ENCODE measurements at places on chromosomes 4 and X. TPM values are rescaled to one million over a fixed set of nuclear protein-coding genes. Genes with fewer than 3 reads are reported as not detected.

Gene CT45A3
- not detected for polyA plus RNA-seq

Gene SCFD2
- polyA plus RNA-seq: 5.7 TPM

Gene GAGE1
- not detected for polyA plus RNA-seq

Gene AR
- polyA plus RNA-seq: 11.2 TPM

Gene XAGE1B
- not detected for polyA plus RNA-seq

Gene IQCM
- not detected for polyA plus RNA-seq

Gene NEXMIF
- polyA plus RNA-seq: 0.09 TPM

Gene PF4V1
- not detected for polyA plus RNA-seq

Gene OPN1MW3
- not detected for polyA plus RNA-seq

Gene FRAS1
- 12.4 TPM for polyA plus RNA-seq

Gene NUDT10
- polyA plus RNA-seq: 21.8 TPM

Gene CXorf49B
- polyA plus RNA-seq: not detected

Gene S100G
- not detected for polyA plus RNA-seq

Gene ADAM29
- not detected for polyA plus RNA-seq

Gene CCSER1
- polyA plus RNA-seq: 2.9 TPM

Gene FAM9B
- polyA plus RNA-seq: not detected

Gene GAGE12H
- polyA plus RNA-seq: not detected

Gene FHL1
- polyA plus RNA-seq: 47.9 TPM

Gene ITIH6
- polyA plus RNA-seq: not detected

Gene HEPH
- 9.7 TPM for polyA plus RNA-seq

Data from GM23338 (cell line).